ENCODE measurements at places on chromosomes 1 and 21.

GRCh38 chr1:97053268-97053667, 331.7 kb downstream of the PTBP2 start:
- DNase-seq: no peak

- DNase-seq: no peak
These were observed 59.8 kb downstream of the ERG start for GRCh38 chr21:38438462-38438893.

- DNase-seq: no peak
These were observed 104.5 kb downstream of the SMYD2 start for GRCh38 chr1:214385428-214385827.

DNA sequence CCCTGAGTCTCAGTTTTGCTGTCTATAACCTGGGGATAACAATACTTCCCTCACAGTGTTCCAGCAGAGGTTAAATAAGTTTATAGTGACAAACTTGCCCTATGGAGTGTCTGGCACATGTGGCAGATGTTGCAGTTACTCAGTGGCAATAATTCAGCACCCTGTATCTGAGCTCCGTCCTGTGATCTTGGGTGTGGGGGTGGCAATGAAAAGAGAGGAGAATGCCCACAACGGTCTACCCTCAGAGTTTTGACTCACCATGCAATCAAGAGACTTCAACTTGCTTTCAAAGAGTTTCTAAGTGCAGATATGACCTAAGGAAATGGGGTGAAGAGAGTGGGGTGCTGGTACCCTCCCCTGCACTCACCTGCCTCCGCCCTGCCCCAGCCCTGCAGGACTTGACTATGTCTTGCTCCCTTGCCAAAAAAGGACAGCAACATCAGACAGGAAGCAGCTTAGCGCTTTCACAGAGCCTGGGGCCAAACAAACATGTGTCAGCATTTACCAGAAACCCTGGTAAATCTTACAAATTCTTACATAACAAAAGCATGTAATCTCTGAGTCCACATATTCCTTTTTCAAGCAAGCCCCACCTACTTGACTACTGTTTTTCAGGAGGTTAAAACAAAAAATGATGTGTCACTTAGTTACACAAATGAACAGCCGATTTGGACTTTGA, 185.1 kb upstream of the CAMK1G start:
- no peak for DNase-seq

DNA sequence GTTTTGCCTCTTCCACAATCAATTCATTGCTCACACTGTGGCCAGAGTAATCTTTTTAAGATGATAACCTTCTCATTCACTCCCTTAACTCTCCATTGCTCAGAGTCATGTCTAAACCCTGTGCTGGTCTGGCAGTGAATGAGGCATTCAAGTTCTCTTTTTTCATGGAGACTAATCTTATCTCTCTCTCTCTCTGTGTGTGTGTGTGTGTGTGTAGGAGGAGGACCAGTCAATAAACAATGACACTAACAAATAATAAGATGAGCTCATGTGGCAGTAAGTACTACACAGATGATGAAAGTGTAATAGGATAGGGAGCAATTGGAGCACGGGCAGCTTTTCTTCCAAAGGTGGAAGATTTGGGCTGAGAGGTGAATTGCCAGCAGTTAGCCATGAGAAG, 122.0 kb upstream of the B3GALT2 start:
- no peak for DNase-seq

GRCh38 chr1:48190881-48191280, 31.6 kb upstream of the SLC5A9 start:
- no peak for DNase-seq

- no peak for DNase-seq
These were observed 66.6 kb downstream of the UBIAD1 start for GRCh38 chr1:11339346-11340232.

DNA sequence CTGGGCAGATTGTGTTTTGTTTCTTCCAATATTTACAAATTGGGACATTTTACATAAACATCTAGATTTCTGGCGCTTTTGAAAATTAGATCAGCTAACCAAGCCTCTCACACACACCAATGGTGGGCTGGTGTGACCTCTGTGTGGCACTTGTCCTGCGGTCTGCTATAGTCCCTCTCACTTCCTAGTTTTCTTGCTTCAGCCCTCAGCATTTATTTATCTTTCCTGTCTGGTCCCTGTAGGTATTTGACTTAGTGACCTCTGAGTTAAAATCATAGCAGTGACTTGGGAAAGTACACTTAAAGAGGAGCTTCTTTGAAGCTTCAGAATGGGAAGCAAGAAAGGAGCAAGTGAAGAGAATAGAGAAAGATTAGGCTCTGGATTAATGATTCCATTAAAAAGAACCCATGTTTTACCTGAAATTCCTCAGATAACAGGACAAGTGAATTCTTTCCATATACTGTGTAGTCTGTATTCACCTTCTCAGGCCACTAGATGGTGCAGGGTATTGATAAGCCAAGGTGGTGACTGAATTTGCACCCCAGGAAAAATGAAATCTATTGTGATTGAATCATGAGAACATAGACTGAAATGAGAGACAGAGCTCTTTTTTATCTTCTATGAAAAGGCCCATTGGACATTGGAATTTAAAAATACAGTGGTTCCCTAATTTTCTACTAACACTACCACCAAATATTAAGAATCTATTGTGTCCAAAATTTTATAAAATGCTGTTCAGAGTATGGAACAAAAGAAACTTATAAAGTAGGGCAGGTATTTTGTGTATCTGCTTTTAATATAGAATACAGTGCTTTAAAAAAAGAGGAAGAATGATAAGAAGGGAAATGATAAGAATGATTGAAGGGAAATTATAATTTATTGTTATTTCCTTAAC, 7.1 kb upstream of the DIPK1A start:
- no peak for DNase-seq

- DNase-seq: no peak
These were observed 177.0 kb downstream of the NPHP4 start for GRCh38 chr1:5815211-5815610.

All from effector memory CD8-positive, alpha-beta T cell (primary cell).